GM18507 (cell line): ENCODE measurements at places on chromosomes 6 and 20.

GRCh38 chr20:62952373-62952967 is at the start of gene SLC17A9:
TSS of gene SLC17A9 (plus strand) at chr20:62952709. CDS start at chr20:62952831, 122 bp downstream.
- peak; percentile 76 for DNase-seq

- no peak for DNase-seq
Observed at GRCh38 chr6:12058172-12058961, 46.3 kb downstream of the HIVEP1 start.

DNA sequence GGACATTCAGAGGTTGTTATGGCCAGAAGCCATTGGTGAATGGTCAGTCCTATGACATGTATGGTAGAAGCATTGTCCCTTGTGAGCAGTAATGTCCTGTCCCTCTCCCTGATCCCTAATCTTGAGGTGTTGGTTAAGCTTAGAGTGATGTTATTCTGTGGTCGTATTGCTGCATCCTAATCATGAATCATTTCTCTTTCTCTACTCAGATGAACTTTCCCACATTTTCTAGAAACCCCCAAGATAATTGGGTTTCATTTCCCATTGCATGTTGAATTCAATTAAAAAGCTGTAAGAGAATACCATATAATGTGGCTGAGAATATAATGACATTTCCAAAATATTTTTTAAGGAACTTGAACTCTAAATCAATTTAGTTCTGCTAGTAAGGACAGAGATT is 175.1 kb downstream of the PLCB4 start:
- no peak for DNase-seq

DNA sequence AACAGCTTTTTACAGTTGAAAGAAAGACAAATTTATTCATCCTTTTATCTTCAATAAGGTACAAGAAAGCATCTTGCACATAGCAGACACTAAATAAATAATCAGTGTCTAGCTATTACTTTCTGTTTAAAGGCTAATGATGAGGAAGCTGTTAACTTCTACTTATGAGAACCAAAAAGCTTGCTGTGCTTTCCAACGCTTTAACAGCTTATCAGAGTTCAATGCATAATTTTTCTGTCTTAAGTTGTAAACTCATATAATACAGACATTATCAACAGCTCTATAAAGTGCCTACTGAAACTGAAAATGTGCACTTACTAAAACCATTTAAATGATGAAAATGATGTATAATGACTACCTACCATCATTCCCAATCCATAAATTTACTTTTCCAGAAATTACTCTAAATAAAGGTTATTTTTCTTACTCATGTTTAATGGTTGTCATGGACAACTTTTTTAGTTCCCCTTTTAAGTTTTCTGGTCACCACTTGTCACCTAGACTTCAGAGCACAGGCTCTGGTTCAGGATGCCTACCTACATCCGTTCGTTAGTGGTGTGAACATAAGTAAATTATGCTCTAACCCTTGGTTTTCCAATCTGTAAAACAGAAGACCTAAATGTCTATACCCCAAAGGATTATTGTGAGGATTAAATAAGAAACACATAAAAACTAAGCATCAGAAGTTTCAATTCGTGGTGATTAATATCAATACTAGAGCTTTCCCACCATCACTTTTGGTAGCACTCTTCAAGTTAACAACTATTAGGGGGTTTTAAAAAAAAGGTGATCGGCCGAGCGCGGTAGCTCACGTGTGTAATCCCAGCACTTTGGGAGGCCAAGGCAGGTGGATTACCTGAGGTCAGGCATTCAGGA is 8.0 kb downstream of the PNISR start:
- DNase-seq, result no peak

DNA sequence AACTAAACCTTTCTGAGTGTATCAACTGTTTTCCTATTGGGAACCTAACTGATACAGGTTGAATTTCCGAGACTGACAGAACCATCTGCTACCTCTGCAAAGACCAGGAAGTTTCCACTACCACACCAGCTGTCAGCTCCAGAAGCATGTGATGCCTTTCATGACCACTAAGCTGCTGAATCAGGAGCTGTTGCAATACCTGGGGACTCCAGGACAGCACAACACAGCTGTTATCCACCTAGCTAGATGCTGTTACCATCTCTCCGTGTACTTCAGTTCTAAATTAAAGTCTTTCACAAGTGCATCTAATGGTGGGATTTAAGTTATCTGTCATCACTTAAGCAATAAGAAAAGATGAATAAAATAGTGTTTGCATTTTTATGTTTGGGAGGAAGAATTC is 158.2 kb upstream of the IMPG1 start:
- DNase-seq, result no peak
